Ureter (tissue), 1 donor: ENCODE measurements at places on chromosomes 4 and X.

- DNase-seq: no peak
These were observed 26.4 kb upstream of the ELOVL6 start for GRCh38 chr4:110224812-110225211.

- no peak for DNase-seq
These were observed 17.6 kb upstream of the CXCL5 start for GRCh38 chr4:74016068-74016467.

DNA sequence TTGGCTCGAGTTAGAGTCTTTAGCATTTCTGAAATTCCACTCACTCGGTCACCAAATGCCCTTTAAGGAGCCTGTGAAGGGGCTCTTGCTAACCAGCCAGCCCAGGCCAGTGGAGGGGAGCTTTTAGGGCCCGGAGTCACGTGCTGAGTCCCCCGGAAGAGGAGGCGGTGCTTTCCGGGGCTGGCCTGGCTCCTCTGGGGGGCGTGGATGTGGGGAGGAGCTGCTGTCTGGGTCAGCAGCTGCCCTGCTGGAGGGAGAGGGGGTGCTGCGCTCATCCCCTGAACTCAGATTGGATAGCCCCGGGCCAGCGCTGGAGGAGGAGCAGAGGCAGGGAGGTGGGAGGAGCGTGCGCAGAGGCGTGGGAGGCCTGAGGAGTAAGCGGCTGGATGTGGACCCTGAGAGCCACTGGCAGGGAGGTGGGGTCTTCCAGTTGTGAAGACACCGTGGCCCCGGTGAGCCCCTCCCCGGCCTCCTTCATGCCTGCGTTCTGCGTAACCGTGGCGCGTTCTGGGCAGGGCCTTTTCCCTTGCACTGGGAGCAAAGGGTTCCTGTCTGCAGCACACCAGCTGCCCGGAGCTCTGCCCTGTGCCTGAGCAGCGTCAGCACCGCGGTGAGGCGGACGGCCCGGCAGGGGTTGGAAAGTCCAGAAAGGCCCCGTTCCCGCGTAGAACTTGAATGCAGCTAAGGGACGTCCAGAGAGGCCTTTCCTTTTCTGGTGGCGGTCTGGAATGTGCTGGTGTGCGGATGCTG is 19.7 kb downstream of the MAEA start:
- peak; percentile 90 for DNase-seq

DNA sequence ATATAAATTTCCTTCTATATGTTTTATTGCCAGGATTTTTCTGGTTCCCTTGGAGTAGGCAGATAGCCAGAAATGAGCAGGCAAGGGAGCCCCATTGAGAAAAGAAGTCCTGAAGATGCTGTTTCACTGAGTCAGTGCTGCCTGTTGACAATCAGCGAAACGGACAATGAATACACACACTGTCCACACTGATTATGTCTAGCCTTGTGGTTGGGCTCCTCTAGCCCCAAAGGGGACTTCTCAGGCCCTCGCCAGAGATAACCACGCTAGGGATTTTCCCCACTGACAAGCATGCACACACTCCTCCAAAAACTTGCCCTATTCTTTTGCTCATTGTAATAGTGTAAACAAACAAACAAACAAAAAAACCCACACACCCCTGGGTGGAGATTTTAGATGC is 369.3 kb downstream of the DMD start:
- no peak for DNase-seq

GRCh38 chr4:169682372-169683047 is 62.1 kb downstream of the CLCN3 start:
- no peak for DNase-seq

GRCh38 chrX:131262200-131262599 is 26.9 kb downstream of the IGSF1 start:
- no peak for DNase-seq

DNA sequence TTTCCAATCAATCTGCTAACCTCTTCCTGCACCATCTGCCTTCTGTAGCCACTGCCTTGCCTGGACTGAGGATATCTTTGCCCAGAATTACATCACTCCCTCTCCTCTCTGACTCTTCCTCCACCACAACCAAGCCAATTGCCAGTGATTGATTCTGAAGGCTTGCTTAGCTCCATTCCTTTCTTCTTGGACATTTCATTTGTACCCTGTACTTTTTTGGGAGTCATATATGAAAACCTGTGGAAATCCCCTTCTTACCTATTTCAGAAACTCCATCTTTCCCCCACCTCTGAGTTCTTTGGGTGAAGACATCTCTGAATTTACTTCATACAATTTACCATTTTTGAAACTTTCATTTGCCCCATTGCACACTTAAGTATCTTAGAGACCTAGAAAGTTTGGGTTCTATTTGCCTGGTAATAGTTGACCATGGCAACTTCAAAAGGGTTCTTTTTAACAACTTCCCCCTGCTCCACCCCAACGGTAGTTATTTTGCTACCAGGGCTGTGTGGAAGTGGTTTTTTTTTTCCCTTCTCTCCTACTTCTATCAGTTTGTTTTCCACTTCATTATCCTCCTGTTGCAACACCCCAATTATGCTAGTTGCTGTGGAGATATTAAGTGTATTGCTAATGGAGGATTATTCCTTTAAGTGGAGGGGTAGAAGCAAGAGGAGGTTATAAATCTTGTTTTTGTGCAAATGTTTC is 14.3 kb downstream of the SGMS2 start:
- DNase-seq: no peak

GRCh38 chr4:26583538-26583864 is 383 bp upstream of the TBC1D19 start:
- no peak for DNase-seq

GRCh38 chr4:172125443-172125842 is 312.2 kb downstream of the GALNTL6 start:
- DNase-seq: no peak

DNA sequence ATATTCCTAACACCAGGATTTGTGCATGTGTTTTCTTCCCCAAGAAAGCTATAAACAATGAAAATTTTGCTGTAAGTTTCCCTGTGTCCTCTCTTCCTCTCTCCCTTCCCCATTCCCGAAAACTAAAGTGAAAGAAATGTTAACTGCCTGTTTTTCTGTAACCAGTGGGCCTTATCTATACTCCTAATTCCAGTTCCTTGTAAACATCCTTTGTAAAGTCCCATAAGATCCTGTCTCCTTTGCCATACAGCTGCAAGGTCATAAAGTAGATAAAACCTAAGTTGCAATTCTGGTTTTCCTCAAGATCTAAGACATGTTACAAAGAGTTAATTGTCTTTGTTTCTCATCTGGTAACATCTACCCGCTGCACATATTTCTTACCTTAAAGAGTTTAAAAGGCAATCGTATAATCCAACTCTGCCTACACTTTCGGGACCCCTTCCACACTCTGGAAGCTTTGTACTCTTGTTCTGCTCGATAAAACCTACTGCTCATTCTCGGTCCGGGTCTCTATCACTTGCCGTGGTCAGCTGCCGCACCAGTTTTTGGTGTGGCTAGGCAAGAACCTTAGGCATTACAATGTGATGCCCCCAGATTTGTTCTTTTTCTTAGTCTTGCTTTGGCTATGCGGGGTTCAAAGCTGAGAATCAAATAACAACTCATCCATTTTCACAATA is 20.5 kb downstream of the UGT2B7 start:
- DNase-seq: no peak

DNA sequence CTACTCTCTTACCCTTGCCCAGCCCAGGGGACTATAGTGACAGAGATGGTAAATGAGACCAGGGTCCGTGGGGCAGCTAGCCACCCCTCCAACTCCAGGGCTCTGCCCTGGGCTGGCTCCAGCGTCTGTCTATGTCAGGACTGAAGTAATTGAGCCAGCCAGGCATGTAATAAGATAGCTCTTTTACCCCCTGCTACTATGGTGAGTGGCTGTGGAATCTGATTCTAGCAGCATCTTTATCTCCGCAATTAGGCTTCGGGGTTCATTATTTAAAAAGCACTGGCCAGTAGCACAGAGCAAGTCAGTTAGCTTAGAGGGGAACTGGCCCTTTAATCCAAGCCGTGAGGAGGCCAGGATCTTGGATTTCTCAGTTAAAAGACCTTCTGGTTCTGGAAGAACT is 123.3 kb upstream of the RAI2 start:
- no peak for DNase-seq

DNA sequence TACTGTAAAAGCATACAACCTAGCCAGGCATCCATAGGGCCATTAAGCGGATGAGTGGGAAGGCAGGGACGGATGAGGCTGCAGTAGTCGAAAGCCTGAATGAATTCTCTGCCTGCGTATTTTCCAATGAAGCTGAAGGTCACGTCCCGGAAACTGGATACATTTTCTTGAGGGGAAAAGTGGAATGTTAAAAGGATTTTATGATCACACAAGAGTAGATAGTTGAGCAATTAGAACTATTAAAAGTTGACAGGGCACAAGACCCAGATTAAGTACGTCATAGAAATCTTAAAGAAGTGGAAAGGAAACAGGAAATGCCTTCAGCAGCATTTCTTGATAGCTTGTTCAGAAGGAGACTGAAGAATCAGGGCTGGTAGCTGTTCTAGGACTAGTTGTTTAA is 98.3 kb upstream of the CXXC4 start:
- DNase-seq: no peak

- no peak for DNase-seq
These were observed 383.7 kb upstream of the ATOH1 start for GRCh38 chr4:93444860-93445259.

GRCh38 chr4:54635318-54635717 is 22.4 kb upstream of the KIT start:
- no peak for DNase-seq

GRCh38 chr4:8342651-8343261 is 73.2 kb downstream of the HTRA3 start:
- DNase-seq: no peak

- no peak for DNase-seq
These were observed 3.4 kb downstream of the OGT start for GRCh38 chrX:71536285-71536684.

DNA sequence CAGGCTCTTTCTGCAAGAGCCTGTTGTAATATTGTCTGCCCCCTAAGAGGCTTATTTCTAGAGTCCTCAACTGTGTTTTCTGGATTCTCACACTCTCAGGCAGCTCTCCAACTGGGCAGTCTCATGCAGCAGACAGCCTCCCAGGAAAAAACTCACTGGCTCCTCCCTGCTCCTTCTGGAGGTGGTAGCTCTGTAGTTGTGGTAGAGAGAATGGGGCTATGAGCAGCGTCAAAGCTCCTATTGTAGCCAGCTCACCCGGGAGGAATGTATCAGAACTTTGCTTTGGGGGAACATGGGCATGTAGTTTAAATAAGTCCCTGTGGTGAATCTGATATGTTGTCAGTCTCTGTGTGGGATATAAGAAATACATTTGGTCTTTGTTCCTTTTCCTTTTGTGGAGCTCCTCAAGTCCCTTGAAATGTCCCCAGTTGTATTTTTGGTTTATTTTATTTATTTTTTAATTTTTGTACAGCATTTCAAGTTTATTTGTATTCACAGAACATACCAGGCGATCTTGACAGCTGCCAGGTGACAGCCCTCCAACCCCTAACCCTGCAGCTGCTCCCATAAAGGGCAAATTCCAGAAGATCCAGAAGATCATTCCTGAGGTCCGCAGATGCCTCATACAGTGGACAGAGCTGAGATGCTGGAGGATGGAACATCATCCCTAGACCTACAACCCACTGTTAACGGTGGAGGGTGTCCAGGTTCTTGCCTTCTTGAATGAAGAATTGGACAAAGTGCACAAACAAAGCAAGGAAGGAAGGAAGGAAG is 45.7 kb downstream of the TRIM61 start:
- no peak for DNase-seq

- DNase-seq: no peak
These were observed 183.5 kb downstream of the PCDH7 start for GRCh38 chr4:30903502-30904214.

GRCh38 chrX:87578978-87579377 is 61.4 kb downstream of the KLHL4 start:
- no peak for DNase-seq

DNA sequence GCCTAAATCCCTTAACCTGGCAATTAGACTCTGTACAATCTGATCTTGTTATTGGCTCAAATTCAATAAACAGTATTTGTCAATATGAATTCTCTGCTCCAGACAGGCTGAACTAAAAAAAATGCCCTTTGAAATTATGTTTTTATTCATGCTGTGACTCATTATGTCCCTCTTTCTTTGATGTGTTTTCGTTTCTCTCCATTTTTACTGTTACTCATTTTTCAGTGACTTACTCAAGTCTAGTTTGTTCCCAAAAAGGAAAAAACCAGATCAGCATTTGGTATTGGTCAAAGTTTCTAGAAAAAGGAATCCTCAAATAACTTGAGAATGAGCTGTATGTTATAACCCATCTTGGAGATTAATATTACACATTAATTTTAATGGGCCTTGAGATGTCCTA is 40.4 kb downstream of the UNC5C start:
- no peak for DNase-seq

DNA sequence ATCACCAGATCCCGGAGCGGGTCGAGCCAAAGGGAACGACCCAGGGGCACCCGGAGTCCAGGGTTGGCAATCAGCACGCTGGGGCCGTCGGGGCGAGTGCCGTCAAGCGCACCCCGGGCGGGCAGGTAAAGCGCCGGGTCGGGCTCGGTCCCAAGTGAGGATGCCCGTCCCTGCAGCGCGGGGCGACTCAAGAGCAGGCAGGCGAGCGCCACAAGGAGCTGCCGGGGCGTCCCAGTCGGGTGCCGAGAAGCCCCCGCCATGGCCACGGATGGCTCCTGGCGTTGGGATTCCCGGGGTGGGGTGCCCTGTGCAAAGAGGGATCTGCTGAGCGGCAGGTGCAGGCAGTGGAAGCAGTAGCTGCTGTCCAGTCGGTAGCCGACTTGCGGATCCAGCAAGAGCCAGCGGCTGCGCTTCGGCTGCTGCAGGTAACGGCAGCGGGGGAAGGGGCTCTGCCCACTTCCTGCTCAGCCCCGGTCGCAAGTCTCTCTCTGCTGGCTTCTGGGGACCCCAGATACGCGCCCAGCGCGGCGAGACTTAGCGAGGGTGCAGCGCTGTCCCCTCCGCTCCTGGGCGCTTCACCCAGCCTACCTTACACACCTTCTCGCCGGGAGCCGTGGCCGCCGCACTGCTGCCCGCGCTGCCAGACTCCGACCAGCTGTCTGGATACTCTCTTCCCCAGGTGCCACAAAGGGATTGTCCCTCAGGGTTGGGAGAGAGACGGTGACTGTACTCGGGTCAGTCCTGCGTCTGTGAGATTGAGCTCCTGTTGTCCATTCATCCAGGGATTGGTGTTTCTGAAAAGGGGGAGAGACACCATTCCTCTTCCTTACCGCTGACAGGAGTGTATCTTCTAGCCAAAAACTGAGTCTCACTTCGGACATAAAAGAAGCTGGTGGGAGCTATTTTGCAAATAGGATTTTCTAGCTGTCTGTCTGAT is at the start of gene FREM3:
Gene FREM3, minus strand, starts transcription at position 260 of the 937 bp plus-strand sequence. Its CDS starts 0 bp downstream, at position 260.
- DNase-seq: no peak

GRCh38 chrX:633985-634958 is 3.7 kb downstream of the SHOX start:
- peak; percentile 32 for DNase-seq
